ENCODE measurements at places on chromosomes 7 and 10. TPM values are rescaled to one million over a fixed set of nuclear protein-coding genes. Genes with fewer than 3 reads are reported as not detected.

- H3K4me3 ChIP-seq, result no peak overlapping the region
- no peak overlapping the region for H3K27ac ChIP-seq
- no peaks in the 10 kb centered on the region for H3K27me3 ChIP-seq
- H3K36me3 ChIP-seq, result no peaks in the 10 kb centered on the region
- H3K4me1 ChIP-seq, result no peaks in the 10 kb centered on the region
These were observed 553.3 kb upstream of the FZD8 start for GRCh38 chr10:36195364-36195763.

DNA sequence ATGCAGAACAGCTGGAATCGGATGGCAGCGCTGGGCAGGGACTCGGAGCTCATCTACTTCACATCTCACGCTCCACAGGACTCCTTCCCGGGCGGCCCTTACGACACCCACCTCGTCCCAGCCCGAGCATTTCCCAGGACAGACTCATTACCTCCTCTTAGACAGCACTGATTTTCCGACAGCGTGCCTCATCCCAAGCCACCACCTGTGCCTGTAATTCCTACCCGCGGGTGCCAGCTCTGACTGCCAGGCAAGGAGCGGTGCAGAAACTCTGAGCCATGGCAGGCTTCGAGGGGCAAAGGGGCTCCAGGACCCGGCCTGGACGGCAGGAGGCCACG lies 25.6 kb downstream of the GPER1 start:
- H3K4me3 ChIP-seq, result no peak overlapping the region
- peaks cover 11% of the 10 kb centered on the region for H3K4me1 ChIP-seq
- no peak overlapping the region for H3K27ac ChIP-seq
- H3K27me3 ChIP-seq, result no peaks in the 10 kb centered on the region

GRCh38 chr10:75708060-75708459 lies 276.6 kb downstream of the LRMDA start:
- no peaks in the 10 kb centered on the region for H3K4me1 ChIP-seq
- no peaks in the 10 kb centered on the region for H3K27me3 ChIP-seq
- no peak overlapping the region for H3K27ac ChIP-seq

DNA sequence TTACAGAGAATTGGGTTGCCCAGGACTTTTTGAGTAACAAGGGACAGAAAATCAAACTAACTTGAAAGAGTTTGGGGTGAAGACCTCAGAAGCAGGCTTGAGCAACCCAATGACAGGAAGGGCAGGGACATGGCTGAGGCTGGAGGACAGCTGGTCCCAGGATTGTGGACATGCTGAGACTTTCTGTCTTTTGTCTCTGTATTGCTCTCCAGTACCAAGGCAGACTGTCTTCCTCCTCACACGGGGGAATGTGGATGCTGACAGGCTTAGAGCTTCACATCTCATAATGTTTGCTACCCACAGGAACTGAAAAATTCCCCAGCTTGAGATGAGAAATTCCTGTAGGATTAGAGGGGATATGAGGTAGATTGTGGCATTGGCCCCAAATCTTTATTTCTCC lies 229.6 kb downstream of the PHF14 start:
- peaks cover 6% of the 10 kb centered on the region for H3K4me1 ChIP-seq
- DNase-seq, result no peak
- no peaks in the 10 kb centered on the region for H3K36me3 ChIP-seq

DNA sequence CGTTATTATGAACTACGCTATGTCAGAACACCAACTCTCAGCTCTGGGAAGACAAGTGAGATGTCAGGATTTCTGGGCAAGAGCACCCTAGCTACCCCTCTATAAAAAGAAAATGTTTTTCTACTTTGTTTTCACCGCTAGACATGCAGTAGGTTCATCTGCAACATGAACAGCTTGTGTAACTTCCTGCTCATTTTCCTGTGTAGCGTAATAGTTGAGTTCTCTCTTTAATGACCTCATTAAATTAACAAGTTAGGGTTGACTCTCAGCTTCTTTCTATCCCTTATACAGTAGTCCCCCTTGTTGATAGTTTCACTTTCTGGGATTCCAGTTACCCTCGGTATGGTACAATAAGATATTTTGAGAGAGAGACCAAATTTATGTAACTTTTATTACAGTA lies 329.4 kb upstream of the ZNF32 start:
- DNase-seq, result no peak
- no peak overlapping the region for H3K27ac ChIP-seq
- H3K36me3 ChIP-seq, result no peaks in the 10 kb centered on the region
- H3K27me3 ChIP-seq, result no peaks in the 10 kb centered on the region

- H3K27ac ChIP-seq, result peak overlapping the region; percentile 96
- peak; percentile 71 for DNase-seq
- peak overlapping the region; percentile 76 for H3K4me3 ChIP-seq
These were observed 1.2 kb downstream of the FLNC start for GRCh38 chr7:128831178-128831993.

DNA sequence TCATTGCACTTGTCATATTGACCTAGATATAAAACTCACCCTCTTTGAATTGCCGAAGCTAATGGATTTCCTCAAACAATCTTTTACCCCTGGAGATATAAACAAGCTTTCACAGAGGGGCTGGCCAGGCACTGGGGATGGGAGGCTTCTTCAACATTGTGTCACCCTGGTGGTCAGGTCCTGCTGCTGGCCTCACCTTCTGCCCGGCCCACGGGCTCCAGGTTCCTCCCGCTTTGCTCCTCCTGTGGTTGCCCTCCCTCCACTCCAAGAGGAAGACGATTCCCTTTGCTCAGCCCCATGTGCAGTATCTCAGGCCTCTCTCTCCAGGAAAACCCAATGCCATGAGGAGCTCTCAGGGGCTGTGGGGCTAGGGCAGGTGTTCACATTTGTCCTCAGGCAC lies 118.1 kb upstream of the ADCY1 start:
- no peak for DNase-seq
- H3K27ac ChIP-seq, result no peak overlapping the region
- H3K27me3 ChIP-seq, result peaks cover 31% of the 10 kb centered on the region
- no peaks in the 10 kb centered on the region for H3K4me1 ChIP-seq
- no peaks in the 10 kb centered on the region for H3K36me3 ChIP-seq

DNA sequence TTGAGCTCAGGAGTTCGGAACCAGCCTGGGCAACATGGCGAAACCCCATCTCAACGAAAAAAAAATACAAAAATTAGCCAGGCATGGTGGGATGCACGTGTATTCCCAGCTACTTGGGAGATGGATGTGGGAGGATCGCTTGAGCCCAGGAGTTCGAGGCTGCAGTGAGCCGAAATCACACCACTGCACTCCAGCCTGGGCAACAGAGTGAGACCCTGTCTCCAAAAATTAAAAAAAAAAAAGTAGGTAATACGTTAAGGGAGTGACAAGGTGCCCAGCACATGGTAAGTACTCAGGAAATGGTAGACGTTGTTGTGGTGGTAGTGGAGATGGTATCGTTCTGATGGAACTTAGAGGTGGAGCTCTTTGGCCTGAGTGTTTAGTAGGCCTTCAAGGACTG lies 41.0 kb upstream of the XPNPEP1 start:
- H3K4me1 ChIP-seq, result peaks cover 53% of the 10 kb centered on the region
- H3K4me3 ChIP-seq, result no peak overlapping the region
- H3K27me3 ChIP-seq, result no peaks in the 10 kb centered on the region
- no peak for DNase-seq
- no peak overlapping the region for H3K27ac ChIP-seq

DNA sequence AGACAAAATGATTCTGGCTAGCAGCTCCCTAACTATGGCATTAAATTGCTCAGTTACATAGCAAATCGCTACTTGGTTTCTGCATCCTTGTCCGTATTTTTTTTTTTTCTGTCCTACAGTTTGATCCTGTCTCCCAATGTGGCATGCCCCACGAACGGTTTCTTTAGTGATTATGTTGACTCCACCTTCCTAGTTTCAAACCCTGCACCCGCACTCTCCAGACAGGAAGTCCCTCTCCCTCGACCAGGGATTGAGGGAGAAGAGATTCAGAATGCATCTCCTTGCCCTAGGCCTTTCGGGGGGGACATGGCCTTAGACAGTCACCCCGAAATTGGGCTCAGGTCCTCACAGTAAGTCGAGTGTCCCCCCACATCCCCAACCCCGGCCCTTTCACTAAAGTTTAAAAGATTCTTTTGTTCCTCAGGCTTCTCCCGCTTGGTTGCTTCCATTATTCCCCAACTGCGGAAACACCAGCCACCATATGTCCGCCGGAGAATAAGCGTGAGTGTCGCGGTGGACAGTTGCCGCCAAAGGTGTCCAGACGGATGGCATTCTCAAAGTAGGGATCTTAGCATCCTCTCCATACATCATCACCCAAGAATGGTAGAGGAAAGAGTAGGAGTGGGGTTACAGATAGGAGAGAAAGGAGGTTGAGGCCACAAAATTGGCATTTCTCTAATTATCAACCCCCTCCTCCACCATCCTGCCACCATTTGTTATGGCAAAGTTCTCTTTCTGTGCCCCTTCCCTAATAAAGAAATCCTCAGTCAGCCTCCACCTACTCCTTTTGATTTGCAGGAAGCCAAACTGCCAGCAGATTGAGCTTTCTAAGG lies 7.3 kb downstream of the EVX1 start:
- H3K27me3 ChIP-seq, result peaks cover 100% of the 10 kb centered on the region
- DNase-seq, result no peak
- H3K27ac ChIP-seq, result no peak overlapping the region
- H3K4me1 ChIP-seq, result peaks cover 29% of the 10 kb centered on the region

DNA sequence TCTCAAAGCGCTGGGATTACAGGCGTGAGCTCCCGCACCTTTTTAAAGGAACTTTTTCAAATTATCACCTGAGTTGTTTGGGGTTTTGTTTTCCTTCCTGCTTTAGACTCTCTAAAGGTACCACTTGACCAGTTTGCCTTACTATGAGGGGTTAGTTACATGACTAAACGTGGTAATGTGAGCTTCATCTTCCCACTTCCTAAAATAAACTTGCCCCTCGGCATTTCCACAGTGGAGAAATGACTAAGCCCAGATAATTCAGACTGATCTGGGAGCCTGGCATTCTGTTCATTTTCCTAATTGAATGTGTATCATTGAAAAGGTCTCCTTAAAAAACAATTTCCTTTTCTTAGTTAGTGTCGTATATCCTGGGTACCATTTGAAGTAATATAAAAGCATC lies 163.4 kb downstream of the PLXDC2 start:
- no peak for DNase-seq
- no peak overlapping the region for H3K27ac ChIP-seq
- no peaks in the 10 kb centered on the region for H3K27me3 ChIP-seq
- H3K36me3 ChIP-seq, result no peaks in the 10 kb centered on the region

GRCh38 chr10:60560451-60560850 lies 170.8 kb upstream of the ANK3 start:
- H3K27ac ChIP-seq, result no peak overlapping the region
- H3K4me3 ChIP-seq, result no peak overlapping the region
- no peak for DNase-seq
- peaks cover 6% of the 10 kb centered on the region for H3K4me1 ChIP-seq
- H3K27me3 ChIP-seq, result no peaks in the 10 kb centered on the region
- H3K36me3 ChIP-seq, result no peaks in the 10 kb centered on the region

- peak; percentile 63 for DNase-seq
- H3K27ac ChIP-seq, result peak overlapping the region; percentile 83
- H3K4me3 ChIP-seq, result no peak overlapping the region
These were observed 143.5 kb upstream of the UNC5B start for GRCh38 chr10:71068861-71069271.

- no peaks in the 10 kb centered on the region for H3K36me3 ChIP-seq
- no peak for DNase-seq
- no peak overlapping the region for H3K27ac ChIP-seq
- H3K27me3 ChIP-seq, result no peaks in the 10 kb centered on the region
These were observed 13.3 kb upstream of the TSGA13 start for GRCh38 chr7:130699686-130700085.

- no peaks in the 10 kb centered on the region for H3K27me3 ChIP-seq
- peaks cover 15% of the 10 kb centered on the region for H3K36me3 ChIP-seq
- peaks cover 53% of the 10 kb centered on the region for H3K4me1 ChIP-seq
- H3K27ac ChIP-seq, result peak overlapping the region; percentile 17
- H3K4me3 ChIP-seq, result no peak overlapping the region
- DNase-seq, result no peak
These were observed 201.7 kb upstream of the KLF14 start for GRCh38 chr7:130935564-130936157.

Gene NXPH1
- total RNA-seq, result not detected

Gene AZGP1
- total RNA-seq, result 85.5 TPM

Gene TLX1
- not detected for total RNA-seq

Measured in left ventricle myocardium inferior (tissue), 1 donor.